CD4-positive, alpha-beta T cell treated with Interleukin-12 subunit alpha and Interleukin-12 subunit beta, for 1 hour (primary cell): ENCODE measurements at places on chromosomes 5 and 9.
A peak's percentile ranks its signal among the peaks of the same experiment; 100 is the strongest.

DNA sequence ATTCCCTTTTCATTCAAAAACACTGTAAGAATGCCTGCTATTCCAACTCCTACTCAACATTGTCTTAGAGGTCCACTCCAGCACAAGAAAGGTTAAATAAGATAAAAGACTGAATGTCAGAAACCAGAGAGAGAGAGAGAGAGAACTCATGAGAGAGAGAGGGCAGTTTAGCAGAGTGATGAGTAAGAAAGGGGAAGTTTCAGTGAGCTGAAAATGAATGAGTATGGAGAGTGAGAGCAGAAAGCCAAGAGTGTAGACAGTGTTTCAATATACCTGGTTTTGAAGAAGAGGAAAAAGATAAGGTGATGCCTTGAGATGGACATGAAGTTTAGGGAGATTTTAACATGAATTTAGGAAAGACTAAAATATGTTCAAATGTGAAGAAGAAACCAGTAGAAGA is 528.0 kb upstream of the SEMA6A start:
- no peak for DNase-seq

DNA sequence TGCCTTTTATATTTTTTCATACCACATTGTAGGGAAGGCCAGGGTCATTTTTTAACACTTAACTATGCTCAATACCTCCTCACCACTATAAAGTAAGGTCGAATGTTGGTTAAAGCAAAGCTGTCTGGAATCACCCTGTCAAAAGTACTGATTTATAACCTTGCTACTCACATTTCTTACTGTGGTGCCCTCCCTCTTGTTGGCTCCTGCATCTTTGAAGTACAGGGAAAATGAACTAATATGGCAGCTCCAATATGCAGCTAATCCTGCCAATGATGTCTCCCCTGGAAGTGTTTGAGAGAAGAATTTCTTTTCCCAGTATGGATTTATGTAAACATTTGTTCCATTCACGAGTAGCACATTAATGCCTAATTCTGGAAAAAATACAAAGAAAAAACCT is 108.4 kb upstream of the RPS23 start:
- DNase-seq: no peak

DNA sequence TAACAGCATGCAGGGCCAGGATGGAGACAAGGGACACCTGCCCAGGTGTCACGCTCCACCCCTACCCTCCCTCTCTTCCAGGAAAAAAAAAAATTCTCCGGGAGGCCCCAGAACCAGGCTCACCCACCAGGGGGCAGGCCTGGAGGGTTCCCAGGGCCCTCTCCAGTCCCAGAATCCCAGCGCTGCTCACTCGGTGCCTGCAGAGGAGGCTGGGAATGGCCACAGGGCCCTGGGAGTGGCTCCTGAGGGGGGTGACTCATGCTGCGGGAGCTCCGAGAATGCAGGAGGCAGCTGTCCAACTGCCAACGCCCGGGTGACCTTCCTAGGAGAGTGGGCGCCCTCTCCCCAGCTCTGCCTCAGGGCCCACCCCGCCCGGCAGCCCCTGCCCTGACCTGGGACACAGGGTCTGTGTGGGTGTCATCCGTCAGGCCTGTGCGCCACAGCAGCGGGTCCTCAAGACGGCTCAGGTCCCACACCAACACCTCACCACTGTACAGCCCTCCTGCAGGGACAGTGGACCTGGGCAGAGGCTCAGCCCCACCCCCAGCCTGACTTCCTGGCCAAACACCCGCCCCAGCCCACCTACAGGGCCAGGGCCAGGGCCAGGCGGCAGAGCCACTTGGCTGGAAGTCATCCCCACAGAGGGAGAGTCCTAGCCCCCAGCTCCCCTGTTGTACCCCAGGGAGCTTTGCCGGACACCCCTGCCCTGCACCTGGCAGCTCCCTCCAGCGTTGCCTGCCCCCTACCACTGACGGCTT is 21.2 kb downstream of the DYNC2I2 start:
- no peak for DNase-seq

- DNase-seq: peak; percentile 72
Measured at GRCh38 chr5:172187118-172188032, 649 bp downstream of the STK10 start.

GRCh38 chr5:36599986-36600779 is 6.2 kb upstream of the SLC1A3 start:
- no peak for DNase-seq

DNA sequence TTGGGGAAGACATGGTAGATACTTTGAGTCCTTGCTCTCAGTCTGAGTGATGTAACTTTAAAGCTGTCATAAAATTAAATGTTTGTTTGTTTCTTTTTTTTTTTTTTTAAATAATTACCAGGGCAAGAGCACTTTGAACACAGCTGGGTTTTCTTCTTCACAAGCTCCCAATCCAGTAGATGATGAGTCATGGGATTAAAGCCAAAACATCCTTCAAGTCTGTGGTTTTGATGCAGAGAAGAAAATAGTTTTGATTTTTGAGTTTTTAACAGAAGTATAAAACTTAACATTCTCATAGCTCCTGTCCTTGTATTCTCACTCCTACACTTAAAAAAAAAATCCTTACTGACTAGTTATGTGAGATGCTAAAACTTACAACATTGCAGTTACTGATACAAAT is 34.8 kb upstream of the IL31RA start:
- no peak for DNase-seq

DNA sequence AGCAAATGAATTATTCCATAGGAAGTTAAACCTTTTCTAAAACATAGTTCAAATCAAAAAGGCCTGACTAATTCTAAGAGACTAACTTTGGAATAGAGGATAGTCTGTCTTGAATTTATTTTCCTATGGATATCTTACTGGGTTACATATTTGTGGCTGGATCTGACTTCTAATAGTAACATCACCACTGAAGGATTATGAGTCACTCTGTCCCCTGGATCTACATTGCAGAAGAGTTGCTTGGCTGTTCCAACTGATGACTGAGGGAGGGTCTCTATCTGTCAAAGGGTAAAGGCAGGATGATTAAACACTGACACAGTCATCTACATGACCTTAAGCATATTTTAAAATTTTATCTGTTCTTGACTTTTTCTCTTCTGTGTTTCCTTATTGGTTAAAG is 119.6 kb upstream of the FST start:
- no peak for DNase-seq

- no peak for DNase-seq
Measured at GRCh38 chr5:168424594-168425323, 61.5 kb upstream of the RARS1 start.

- no peak for DNase-seq
Measured at GRCh38 chr5:131064669-131065371, 100.2 kb downstream of the HINT1 start.

- DNase-seq: peak; percentile 67
Measured at GRCh38 chr9:129175825-129176633, 2.0 kb downstream of the IER5L start.

GRCh38 chr9:131577005-131578000 is 32.0 kb downstream of the PRRT1B start:
- no peak for DNase-seq

DNA sequence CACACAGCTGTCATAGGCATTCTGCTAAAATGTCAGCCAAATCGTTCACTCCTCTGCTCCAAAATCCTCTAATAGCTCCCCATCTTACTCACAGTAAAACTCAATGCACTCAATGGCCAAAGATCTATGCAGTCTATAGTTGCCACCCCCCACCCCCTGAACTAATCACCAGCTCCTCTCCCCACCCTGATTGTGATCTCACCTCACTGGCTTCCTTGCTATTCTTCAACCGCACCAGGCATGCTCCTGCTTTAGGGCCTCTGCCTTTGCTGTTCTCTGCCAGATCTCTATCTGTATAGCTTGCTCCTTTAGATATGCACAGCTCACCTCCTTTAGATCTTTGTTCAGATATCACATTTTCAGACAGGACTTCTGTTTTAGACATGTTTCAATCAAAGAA is 33.2 kb upstream of the SNX2 start:
- no peak for DNase-seq
